ENCODE measurements at places on chromosomes 2 and 18. TPM values are rescaled to one million over a fixed set of nuclear protein-coding genes. Genes with fewer than 3 reads are reported as not detected.

MAP3K19 gene
- total RNA-seq, result not detected

ANKRD29 gene
- 4.6 TPM for total RNA-seq

ANKRD62 gene
- not detected for total RNA-seq

GRCh38 chr2:155997538-155997937 lies 335.0 kb downstream of the NR4A2 start:
- DNase-seq, result no peak
- H3K4me3 ChIP-seq, result no peak overlapping the region
- H3K36me3 ChIP-seq, result no peaks in the 10 kb centered on the region
- H3K27ac ChIP-seq, result no peak overlapping the region

DNA sequence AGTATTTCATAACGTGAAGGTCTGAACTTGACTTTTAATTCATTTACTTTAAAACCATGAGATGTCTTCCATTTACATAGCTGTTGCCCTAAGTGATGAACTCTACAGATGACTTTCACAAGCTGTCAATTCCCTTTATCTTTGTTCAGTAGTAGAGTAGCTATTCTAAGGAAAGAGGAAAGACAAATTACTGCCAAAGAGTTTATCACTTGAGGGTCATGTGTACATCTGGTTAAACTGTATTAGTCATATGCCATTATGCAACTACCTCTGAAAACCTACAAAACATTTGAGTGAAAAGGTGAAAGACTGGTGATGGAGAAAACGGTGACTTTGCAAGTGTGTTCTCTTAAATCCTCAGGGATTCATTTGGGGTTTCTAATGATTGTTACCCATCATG lies 763.9 kb downstream of the TMEM182 start:
- DNase-seq, result no peak
- H3K36me3 ChIP-seq, result no peaks in the 10 kb centered on the region
- no peaks in the 10 kb centered on the region for H3K4me1 ChIP-seq
- no peaks in the 10 kb centered on the region for H3K27me3 ChIP-seq

DNA sequence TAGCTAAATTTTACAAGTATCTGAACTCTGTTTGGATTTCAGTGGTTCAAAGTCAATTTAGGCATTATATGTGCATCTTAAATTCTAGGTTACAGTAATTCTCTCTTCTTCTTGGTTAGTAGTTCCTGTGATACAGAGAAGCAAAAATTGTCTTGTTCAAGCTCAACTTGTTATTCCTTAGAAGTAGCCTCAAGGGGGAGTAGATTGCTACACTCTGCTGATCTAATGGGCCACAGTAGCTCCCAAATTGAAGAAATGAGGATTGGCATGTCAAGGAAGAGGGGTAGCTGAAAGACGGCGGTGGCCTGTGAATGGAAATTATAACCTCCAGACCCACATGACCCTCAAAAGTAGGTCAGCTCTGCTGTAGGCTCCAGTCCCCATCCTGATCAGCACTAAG lies 334.7 kb downstream of the HRH4 start:
- DNase-seq, result no peak
- H3K4me3 ChIP-seq, result no peak overlapping the region
- no peaks in the 10 kb centered on the region for H3K27me3 ChIP-seq
- no peaks in the 10 kb centered on the region for H3K36me3 ChIP-seq

- peak overlapping the region; percentile 70 for H3K27ac ChIP-seq
- no peaks in the 10 kb centered on the region for H3K27me3 ChIP-seq
- no peak for DNase-seq
Observed at GRCh38 chr2:96409081-96409819, 73.7 kb downstream of the NCAPH start.

Data from heart left ventricle (tissue), 16 donors.